Activated naive CD4-positive, alpha-beta T cell treated with anti-CD3 and anti-CD28 coated beads, Interleukin-2, amount 10 ng/mL, durations not matched to agents 7 days and 5 days (primary cell): ENCODE measurements at places on chromosomes 1 and 21.

DNA sequence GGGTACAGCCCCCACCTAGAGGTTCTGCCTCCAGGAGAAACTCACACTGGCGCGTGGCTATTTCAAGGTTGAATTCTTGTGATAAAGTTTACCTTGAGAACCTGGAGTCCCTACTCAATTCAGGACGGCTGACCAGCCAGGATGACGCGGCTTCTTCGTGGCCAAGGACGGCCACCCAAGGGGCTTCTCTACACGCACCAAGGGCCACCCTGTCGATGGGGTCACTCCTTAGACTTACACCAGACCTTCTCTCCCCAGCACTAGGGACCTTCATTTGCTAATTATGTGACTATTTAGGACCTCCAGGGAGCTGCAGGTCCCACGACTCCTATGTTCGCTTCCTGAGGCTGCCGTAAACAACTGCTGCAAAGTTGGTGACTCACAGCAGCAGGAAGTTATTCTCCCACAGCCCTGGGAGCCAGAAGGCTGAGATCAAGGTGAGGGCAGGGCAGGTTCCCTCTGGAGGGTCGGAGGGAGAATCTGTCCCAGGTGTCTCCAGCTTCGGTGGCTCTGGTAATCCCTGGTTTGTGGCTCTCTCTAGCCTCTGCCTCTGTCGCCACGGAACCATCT lies 135.9 kb downstream of the NPHP4 start:
- no peak overlapping the region for H3K4me3 ChIP-seq
- no peak for DNase-seq
- peaks cover 8% of the 10 kb centered on the region for H3K27me3 ChIP-seq

DNA sequence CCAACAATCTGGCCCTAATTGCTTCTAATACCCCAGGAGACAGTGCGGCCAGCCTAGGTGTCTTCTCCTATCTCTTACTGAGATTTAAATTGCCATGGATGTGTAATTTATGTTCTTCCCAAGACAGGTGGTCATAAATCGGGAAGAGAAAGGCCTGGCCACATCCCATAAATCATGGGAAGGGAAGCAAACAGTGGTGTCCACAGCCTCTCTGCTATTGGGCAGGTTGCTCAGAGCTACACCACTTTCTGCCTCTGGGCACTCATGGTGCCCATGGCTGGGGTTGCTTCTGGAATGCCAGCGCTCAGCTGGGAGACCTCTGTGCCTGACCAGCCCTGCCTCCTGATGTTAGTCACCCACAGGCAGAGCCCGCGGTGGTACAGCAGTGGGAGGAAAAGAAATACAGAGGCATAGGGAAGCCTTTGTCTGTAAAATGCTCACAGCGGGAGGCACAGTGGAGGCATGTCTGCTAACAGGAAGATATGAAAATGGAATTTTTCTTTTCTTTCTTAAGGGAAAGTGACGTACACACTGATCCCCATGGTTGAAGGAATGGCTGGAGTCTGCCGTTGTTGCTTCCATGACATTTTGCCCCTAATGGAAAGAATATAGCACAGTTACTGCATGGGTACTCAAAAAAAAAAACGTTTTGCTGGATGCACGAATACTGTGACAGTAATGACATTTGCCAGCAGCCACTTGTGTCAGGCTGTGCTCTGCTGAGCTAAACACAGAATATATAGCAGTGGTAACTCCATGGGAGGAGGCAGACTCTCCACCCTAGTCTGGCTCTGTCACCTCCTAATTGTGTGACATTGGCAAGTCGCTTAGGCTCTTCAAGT lies 21.9 kb downstream of the MTARC1 start:
- peaks cover 6% of the 10 kb centered on the region for H3K4me1 ChIP-seq
- no peak for DNase-seq
- no peaks in the 10 kb centered on the region for H3K36me3 ChIP-seq
- peaks cover 21% of the 10 kb centered on the region for H3K27me3 ChIP-seq

GRCh38 chr1:36369061-36369861 lies 16.5 kb downstream of the STK40 start:
- peaks cover 78% of the 10 kb centered on the region for H3K4me1 ChIP-seq
- peak overlapping the region; percentile 96 for H3K27ac ChIP-seq
- H3K36me3 ChIP-seq: peaks cover 18% of the 10 kb centered on the region
- no peaks in the 10 kb centered on the region for H3K27me3 ChIP-seq
- no peak overlapping the region for H3K4me3 ChIP-seq
- DNase-seq: peak; percentile 89

DNA sequence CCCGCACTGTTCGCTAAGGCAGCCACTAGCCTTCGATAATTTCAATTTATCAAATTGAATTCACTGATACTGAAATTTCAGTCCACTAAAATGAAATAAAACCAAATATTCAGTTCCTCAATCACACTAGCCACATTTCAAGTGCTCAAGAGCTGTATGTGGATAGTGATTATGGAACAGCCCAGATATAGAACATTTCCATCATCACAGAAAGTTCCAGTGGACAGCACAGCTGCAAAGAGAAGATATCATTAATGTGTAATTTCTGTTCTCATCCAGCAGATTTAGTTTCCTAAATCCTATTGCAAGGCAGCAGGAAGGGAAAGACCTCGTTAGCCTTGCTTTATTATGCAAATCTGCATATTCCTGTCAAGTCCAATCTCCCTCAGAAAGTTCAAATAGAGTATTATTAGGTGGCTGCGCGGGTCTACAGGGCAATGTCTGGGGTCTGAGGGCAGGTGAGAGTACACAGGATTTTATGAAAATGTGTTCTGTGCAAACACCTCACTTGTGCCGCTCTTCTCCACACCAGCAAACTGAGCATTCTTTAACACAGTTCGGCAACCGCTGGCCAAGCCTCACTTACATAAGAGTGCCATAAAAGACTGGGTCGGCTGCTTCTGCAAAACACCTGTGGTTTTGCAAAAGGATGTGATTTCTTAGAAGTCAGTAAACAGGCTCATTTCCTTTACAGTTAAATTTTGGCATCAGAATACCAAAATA lies 22.4 kb downstream of the CAPZB start:
- DNase-seq: peak; percentile 86
- peak overlapping the region; percentile 67 for H3K4me3 ChIP-seq
- peaks cover 45% of the 10 kb centered on the region for H3K36me3 ChIP-seq

DNA sequence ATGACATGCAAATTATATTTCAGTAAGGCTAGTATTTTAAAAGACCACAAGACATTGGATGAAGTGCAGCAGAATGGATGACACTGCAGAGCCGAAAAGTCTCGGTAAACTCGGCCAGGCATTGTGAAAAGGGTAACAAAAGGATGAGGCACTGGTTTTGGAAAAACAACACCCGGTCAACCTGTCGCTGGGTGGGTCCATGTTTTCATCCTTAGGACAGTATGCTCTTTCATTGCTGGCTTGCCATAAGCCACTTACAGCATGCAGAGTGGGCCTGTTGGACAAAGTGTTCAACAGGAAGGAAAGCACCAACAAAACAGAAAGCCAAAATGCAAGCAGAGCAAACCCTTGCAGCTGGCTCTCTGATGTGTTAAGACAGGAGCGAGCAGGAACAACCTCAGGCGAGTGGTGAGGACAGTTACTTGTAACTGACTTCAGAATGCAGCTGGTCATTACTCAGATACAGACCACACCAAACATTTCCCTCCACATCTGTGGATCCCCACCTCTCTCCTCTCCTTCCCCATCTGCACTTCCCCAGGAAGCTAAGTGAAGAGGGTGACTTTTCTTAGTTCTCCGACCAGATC lies 2.9 kb upstream of the RCAN1 start:
- peaks cover 10% of the 10 kb centered on the region for H3K4me1 ChIP-seq
- no peak for DNase-seq
- H3K27me3 ChIP-seq: peaks cover 40% of the 10 kb centered on the region
- no peaks in the 10 kb centered on the region for H3K36me3 ChIP-seq
- H3K4me3 ChIP-seq: no peak overlapping the region

- no peak for DNase-seq
- H3K4me3 ChIP-seq: no peak overlapping the region
- H3K27me3 ChIP-seq: no peaks in the 10 kb centered on the region
- no peak overlapping the region for H3K27ac ChIP-seq
Observed at GRCh38 chr1:221150996-221151395, 271.8 kb downstream of the HLX start.

DNA sequence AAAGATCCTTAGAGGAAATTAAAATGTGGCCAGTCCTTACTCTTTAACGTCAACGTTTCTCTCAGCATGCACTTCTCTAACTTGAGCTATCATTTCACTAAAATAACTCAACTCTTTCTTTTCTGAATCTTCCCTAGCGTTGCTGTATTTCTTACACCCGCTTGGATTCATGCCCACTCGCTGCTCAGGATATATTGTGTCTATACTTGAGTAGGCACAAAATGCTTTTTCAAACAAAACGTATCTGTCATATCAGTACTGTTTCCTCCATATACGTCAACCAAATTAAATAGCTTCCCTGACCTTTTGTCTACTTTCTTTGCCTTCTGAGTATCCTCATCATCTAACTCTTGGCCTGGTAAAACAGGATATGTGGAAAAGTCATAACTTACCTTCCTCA lies 549.7 kb downstream of the SMYD3 start:
- no peaks in the 10 kb centered on the region for H3K27me3 ChIP-seq
- no peak for DNase-seq
- no peak overlapping the region for H3K27ac ChIP-seq
- H3K4me1 ChIP-seq: peaks cover 31% of the 10 kb centered on the region
- H3K36me3 ChIP-seq: peaks cover 4% of the 10 kb centered on the region
